ENCODE measurements at places on chromosomes 1 and 21.

DNA sequence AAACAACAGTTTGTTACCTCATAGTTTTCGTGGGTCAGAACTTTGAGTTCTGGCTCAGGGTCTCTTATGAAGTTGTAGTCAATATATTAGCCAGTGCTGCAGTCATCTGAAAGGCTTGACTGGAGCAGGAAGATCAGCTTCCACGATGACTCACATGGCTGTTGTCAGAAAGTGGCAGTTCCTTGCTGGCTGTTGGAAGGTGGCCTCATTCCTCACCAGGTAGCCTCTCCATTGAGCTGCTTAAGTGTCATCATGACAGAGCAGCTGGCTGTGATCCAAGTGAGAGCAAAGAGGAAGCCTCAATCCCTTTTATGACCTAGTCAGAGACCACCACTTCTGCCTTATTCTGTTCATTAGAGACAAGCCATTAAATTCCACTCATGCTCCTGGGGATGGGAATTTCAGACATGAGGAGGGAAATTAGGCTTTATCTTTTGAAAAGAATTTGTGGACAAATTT is 5.6 kb downstream of the OSBPL9 start:
- DNase-seq = peak; percentile 10

DNA sequence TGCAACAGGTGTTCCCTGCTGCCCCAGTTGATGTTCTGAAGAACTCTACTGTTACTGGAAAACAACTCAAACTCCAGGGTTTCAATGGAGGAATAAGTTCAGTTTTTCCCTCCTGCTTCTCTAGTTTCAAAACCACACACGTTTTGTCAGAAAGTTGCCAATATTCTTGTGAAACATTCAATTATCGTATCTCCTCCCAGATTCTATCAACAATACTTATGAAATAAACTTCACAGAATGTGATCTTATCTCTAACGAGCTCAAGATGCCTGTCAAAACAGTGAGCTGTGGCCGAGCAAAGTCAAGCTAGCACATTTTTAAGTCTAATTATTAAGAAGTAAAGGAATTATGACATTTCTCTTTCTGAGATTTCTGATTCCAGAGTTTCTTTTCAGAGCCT is 4.7 kb downstream of the OR2B11 start:
- no peak for DNase-seq

- DNase-seq = no peak
Observed at GRCh38 chr1:203088441-203088840, 2.6 kb upstream of the MYOG start.

DNA sequence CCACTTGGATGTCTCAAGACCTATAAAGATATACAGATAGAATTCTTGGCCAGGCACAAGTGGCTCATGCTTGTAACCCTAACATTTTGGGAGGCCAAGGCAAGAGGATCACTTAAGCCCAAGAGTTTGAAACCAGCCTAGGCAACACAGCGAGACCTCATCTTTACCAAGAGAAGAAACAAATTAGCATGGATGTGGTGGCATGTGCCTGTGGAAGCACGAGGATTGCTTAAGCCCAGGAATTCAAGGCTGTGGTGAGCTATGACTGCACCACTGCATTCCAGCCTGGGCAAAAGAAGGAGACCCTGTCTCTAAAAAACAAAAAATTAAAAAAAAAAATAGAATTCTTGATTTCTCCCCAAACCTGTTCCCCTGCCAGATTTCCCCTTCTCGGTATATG is 8.3 kb downstream of the ASAP3 start:
- no peak for DNase-seq

DNA sequence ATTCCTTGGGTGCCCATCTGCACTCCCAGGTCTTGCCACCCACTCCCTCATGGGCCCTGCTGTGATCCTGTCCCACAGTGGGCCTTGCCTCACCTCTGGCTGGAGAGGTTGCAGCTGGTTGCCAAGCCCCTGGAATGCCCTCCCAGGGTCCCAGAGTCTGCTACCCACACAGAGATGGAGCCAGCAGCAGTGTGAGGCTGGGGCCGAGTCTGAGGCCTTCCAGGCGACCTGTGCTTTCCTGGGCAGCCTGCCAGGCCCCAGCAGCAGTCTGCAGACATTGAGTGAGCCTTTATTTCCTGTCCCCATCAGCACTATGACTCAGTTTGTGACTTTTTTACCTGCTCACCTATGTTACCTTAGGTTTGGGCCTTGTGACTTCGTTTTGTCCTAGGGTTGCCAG is 25.0 kb upstream of the TSPAN2 start:
- no peak for DNase-seq

DNA sequence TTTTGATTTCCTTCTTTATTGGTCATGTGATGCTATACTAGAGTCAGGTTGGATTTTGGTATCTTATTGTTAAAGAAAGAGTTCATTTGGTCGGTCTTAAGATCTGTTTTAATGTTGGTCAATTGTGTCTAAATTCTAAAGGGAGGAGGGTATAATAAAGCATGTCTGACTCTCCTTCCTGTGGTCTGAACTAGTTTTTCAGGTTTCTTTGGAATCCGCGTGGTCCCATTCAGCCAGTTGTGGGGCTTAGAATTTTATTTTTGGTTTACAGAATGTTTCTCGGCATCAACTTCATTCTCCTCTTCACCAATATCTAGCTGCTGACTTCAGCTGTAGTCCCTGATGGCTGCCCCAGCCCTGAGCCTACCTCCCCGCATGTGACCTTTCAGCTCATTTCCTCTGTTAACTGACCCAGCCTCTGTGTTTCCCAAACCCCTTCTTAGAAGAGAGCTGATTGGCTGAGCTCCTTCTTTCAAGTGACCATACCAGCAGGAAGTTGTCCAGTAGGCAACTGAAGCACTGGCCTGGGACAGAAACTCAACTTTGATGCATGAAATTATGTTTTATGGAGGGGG is 8.7 kb upstream of the MYOC start:
- DNase-seq = no peak

DNA sequence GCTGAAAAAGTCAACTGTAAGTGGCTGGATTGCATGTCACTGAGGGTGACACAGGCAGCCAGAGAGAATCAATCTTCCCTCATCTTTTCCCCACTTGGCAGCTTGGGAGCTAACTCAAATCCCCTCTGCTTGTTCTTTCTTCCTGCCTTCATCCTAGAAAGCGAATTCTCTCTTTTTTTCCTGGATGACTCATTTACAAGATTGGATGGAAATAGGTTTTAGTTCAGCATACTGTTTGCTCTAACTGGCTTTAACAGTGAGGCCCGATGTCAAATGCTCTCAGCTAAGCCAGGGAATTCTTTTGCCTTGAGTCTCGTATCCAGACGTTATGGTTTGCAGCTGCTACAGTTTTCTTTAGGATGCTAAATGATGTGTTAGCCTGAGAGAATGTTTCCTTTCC is 72.7 kb downstream of the HUNK start:
- DNase-seq = peak; percentile 53

GRCh38 chr1:42618866-42619265 is 39.4 kb upstream of the PPIH start:
- DNase-seq = no peak

- DNase-seq = no peak
Observed at GRCh38 chr1:170676628-170677027, 12.7 kb downstream of the PRRX1 start.

GRCh38 chr1:68144856-68145255 is 87.5 kb downstream of the WLS start:
- DNase-seq = no peak

DNA sequence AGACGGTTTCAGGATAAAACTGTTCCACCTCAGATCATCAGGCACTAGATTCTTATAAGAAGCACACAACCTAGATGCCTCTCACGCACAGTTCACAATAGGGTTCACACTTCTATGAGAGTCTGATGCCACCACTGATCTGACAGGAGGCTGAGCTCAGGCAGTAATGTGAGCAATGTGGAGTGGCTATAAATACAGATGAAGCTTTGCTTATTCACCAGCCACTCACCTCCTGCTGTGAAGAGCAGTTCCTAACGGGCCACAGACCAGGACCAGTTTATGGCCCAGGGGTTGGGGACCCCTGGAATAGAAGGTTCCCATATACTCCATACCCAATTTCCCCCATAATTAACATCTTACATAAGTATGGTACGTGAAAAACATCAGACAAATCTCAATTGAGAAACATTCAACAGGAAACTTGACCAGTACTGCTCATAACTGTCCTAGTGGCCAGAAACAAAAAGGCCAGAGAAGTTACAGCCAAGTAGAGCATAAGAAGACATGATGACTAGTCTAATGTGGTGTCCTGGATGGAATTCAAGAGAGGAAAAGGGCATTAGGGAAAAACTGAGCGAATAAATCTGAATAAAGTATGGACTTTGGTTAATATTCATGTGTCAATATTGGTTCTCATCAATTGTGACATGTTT is 24.7 kb upstream of the IGSF5 start:
- DNase-seq = no peak

GRCh38 chr1:246703581-246703980 is 20.6 kb upstream of the SCCPDH start:
- no peak for DNase-seq

DNA sequence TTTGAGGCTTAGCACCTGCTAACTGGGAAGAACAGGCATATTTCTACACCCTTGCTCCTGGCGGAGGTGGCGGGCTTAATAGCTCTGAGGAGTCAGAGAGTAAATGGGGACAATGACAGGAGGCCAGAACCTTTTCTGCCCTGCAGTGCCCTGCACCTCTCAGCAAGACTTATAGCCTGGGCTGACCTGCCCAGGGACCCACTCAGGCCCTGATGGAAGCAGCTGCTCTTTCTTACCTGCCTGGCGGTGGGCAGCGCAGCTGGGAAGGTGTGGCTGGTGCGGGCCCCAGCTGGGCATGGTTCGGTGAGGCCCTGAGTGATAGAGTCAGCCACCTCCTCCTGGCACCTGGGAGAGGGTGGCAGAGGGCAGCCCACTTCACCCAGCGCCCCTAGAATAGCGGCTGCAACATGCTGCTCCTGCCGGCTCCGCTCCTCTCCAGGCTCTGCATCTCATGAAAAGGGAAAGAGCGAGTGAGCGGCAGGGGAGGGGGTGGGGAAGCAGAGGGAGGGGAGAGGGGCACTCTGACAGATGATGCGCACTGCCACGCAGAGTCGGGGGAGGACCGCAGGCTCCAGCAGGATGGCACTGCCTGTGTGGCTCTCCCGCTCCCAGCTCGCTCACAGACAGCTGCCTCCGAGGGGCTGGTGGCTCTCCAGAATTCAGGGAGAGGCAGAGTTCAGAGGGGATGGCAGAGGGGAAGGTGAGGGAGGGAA is at the start of gene RGS8:
RGS8 (minus strand) TSS at position 472 of the 713 bp plus-strand sequence. CDS start 14,938 bp downstream, outside the sequence.
- peak; percentile 75 for DNase-seq

All from eye (tissue), 1 donor.